Activated CD4-positive, CD25-positive, alpha-beta regulatory T cell (primary cell): ENCODE measurements at places on chromosomes 7 and 10.

- no peak for DNase-seq
Measured at GRCh38 chr7:21336743-21337142, 91.1 kb upstream of the SP4 start.

- no peak for DNase-seq
Measured at GRCh38 chr10:64574371-64574770, 1053.2 kb downstream of the REEP3 start.

- DNase-seq, result no peak
Measured at GRCh38 chr10:45375716-45376231, 1.8 kb downstream of the ALOX5 start.

GRCh38 chr7:32091608-32092210 is 21.5 kb upstream of the PDE1C start:
- no peak for DNase-seq

DNA sequence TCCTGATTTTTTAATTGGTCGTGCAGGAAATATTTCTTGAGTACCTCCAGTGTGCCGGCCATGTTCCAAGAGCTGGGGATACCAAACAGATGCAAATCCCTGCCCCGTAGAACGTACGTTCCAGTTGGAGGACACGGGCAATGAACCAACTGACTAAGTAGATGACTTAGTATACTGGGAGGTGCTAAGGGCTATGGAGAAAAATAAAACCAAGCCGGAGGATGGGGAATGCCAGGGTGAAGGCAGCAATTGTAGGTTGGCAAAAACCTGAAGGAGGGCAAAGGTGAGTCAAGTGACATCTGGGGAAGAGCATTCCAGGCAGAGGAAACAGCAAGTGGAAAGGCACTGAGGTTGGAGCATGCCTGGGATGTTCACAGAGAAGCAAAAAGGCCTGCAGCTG is 6.8 kb upstream of the VSIR start:
- DNase-seq, result no peak

DNA sequence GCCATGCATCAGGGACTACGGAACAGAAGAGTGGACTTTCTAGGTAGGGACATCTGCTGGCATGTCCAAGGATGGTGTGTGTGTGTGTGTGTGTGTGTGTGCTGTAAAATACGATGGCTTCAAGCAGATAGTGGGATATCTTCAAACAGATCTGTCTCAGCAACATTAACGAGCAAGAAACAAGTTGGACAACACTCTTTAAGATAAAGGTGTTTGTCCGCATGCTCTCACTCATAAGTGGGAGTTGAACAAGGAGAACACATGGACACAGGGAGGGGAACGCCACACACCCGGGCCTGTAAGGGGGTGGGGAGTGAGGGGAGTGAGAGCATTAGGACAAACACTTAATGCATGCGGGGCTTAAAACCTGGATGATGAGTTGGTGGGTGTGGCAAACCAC is 89.8 kb upstream of the AKR1E2 start:
- DNase-seq, result no peak

DNA sequence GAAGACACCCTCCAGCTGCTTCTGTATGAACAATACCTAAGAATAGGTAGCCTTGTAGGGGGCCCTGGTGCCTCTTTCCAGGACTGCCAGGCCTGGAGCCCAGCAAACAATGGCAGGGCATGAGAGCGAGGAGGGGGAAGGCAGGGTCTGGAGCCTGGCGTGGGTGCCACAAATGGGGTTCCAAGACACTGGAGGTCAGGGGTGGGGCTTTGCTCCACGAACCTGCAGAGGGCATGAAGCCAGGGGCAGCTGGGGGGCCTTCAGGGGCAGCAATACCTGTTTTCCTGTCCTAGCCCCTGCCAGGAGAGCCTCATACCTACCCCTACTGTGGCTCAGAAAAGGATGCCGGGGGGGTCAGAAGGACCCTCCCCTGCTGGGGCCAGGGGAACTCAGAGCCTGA is 61.6 kb downstream of the SLC29A4 start:
- DNase-seq, result no peak

DNA sequence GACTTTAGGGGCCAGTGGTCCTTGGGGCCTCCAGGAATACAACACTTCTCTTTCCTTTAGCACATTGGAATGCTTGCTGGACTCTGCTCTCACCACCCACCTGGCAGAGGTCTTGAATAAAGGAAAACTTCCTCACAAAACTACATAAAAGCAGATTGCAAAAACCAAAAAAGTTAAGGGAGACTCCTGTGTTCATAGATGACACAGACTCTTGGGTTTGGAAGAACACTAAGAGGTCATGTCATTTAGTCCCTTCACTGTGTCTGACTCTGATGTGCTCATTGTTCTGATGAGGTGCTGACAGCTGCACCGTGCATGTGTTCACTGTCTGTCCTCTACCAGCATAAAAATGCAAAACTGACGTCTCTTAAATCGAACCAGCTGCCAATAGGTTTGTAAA is 11.4 kb downstream of the BLNK start:
- DNase-seq, result no peak
